ENCODE measurements at places on chromosomes 3 and 15.

DNA sequence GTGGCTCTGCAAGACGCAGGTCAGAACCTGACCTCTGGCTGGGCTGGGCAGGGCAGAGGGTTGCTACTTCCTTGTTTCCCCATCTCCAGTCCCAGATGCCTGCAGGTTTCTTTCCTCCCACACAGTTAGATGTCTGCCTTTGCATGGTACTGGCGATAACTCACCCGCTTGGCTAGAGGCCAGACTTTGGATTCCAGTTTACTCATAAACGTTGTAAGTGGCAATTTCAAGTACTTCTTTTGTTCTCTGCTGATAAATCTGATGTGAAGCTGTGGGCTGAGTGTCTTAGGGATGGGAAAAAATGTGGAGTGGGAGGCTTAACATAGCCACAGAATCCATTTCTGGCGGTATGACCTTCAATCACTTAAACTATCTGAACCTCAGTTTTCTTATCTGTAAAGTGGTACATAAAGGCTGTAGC, 194.2 kb downstream of the EBLN2 start:
- DNase-seq: peak; percentile 41

DNA sequence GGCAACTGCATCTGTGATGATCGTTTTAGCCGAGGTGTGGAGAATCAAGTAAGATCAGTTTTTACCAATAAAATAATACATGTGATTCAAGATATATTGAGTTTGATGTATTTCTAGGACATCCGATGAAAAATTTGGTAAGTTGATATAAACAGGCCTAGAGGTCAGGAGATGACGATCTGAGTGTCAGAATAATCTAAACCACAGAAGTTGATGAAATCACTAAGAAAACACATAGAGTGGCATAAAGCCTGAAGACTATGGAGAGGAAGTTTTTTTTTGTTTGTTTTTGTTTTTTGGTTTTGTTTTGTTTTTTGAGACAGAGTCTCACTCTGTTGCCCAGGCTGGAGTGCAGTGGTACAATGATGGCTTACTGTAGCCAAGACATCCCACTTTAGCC, 235.3 kb downstream of the RBMS3 start:
- no peak for DNase-seq

DNA sequence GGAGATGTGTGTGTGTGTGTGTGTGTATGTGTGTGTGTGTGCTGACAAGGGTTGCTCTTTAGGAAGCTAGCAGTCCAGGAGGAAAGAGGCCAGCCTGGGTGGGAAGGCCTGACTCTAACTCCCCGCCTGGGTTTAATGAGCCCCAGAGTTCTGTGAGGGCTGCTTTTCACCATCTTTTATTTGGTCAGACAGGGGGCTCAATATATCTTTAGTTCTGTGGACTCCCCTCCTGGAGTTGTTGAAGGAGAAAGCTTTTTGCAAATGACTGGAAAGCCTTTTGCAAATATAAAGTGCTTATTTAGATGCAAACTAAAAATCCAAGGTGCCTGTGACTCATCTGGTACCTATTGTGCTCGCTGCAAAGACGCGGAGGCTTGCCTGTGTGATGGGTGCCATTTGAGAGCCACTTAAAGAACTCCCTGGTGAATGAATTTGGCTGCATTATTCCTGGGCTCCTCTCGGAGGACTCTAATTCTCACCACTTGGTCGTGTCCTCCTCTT, 24.5 kb downstream of the DRD3 start:
- no peak for DNase-seq

DNA sequence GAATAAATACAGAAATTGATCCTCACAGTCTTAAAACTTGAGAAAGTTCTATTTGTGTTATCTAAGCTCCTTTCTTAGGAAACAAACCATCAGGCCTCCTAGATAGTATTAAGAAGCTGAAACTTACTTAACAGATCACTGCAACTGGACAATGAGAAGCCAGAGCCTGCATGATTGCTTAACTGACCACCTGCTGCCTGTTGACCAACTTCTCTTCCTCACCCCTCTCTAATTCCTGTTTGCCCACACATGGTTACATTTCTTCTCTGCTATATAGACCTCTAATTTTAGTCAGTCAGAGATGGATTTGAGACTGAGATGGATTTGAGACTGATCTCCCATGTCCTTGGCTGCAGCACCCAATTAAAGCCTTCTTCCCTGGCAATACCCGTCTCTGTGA, 13.5 kb downstream of the CCPG1 start:
- DNase-seq: no peak

- no peak for DNase-seq
Observed at GRCh38 chr3:5806192-5806591, 618.7 kb downstream of the EDEM1 start.

DNA sequence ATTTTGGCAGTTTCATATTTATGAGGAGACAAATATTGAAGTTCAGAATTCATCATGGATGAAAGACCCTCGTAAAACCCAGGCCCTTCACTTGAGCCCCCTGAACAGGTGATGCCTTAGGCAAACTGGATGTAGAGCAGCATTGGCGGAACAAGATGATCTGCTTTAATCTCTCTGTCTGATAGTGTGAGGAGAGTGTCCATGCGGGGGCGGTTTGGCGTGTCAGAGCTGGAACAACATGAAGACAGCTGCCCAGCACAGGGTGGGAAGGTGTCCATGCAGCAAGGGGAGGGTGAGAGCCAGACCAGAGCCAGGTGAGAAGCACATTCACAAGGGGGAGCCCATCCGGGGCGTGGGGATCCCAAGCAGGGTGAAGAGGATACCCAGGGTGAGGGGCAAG, 31.8 kb upstream of the ANP32A start:
- DNase-seq: no peak

DNA sequence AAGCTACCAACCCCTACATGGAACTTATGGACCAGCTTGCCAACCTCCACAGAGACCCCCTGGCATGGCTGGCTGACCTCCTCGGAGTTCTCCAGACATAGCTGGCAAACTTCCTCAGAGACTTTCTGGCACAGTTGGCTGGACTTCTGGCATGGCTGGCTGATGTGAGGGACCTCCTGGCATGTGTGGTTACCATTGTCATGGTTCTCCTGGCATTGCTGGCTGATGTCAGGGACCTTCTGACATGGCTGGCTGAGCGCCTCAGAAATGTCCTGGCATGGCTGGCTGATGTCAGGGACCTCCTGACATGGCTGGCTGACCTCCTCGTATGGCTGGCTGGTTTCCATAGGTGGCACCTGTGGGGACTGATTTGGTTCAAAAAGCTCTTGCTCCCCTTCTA, 17.5 kb downstream of the MAP1A start:
- DNase-seq: no peak

GRCh38 chr3:114452256-114452655, 158.4 kb downstream of the TIGIT start:
- DNase-seq: no peak

GRCh38 chr3:66487465-66487864, 13.4 kb downstream of the LRIG1 start:
- DNase-seq: no peak

- DNase-seq: no peak
Observed at GRCh38 chr3:188053036-188053340, 101.0 kb upstream of the LPP start.

DNA sequence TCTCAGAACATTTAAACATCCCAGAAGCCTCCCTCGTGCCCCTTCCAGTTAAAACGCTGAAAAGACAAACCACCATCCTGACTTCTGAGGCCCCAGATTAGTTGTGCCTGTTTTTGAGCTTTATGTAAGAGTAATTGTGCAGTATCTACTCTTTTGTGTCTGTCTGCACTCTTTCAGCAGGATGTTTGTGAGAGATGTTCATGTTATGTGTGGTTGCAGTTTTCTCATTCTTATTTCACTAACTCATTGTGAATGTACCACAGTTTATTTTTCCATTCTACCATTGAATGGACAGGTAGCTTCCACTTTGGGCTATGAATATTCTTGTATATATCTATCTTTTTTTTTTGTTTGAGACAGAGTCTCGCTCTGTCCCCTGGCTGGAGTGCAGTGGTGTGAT, 40.3 kb downstream of the MINAR1 start:
- no peak for DNase-seq

Data from EH (cell line).